Head of caudate nucleus (tissue), 42 donors: ENCODE measurements at places on chromosomes 2 and 18.

- DNase-seq, result no peak
Measured at GRCh38 chr2:236674238-236674637, 104.6 kb downstream of the ACKR3 start.

DNA sequence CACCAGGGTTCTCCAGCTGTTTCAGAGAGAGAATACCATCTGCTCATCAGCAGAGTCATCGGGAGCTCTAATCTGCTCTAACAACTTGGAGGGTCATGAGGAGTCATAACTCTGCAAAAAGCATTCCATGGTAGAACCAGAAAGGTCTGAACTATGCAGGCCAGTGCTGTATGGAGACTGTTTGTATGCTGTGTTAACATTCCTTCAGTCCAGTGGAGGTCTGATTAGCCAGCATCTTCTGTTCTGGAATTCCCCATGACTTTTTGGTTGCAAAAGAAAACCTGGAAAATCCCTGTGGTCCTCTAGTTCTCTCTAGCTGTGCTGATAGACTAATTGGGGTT is 9.4 kb upstream of the ITGB6 start:
- no peak for DNase-seq

DNA sequence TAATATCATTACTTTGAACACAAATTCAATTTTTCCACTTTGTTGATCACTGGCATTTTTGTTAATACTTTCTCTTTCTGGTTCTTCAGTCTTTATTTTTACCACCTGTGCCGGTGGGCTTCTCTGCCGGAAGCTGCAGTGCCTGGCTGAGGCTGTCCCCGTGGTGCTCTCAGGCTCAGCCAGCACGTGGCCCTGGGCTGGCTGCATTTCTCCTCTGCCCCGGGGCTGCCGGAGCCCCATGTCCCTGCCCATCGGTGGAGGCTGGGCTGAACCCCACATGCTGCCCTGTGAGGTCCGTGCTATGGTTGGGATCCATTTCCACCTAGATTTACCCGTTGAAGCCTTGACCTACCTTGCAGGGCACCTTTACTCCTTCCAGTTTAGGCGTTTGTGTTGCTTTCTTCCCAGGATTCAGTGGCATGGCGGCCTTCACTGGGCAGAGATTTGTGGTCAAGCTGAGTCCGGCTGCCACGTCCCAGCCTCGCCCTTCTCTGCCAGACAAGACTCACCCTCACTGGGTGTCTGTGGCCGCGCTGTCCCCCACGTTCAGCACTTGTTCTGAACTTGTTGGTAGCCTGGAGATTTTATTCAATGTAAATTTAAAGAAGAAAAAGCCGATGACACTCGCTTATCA is 12.8 kb upstream of the TMEM18 start:
- DNase-seq, result no peak

- no peak for DNase-seq
Measured at GRCh38 chr2:238428866-238429265, 2.1 kb downstream of the ASB1 start.

GRCh38 chr2:181686576-181687185 is 6.4 kb upstream of the NEUROD1 start:
- DNase-seq, result no peak

DNA sequence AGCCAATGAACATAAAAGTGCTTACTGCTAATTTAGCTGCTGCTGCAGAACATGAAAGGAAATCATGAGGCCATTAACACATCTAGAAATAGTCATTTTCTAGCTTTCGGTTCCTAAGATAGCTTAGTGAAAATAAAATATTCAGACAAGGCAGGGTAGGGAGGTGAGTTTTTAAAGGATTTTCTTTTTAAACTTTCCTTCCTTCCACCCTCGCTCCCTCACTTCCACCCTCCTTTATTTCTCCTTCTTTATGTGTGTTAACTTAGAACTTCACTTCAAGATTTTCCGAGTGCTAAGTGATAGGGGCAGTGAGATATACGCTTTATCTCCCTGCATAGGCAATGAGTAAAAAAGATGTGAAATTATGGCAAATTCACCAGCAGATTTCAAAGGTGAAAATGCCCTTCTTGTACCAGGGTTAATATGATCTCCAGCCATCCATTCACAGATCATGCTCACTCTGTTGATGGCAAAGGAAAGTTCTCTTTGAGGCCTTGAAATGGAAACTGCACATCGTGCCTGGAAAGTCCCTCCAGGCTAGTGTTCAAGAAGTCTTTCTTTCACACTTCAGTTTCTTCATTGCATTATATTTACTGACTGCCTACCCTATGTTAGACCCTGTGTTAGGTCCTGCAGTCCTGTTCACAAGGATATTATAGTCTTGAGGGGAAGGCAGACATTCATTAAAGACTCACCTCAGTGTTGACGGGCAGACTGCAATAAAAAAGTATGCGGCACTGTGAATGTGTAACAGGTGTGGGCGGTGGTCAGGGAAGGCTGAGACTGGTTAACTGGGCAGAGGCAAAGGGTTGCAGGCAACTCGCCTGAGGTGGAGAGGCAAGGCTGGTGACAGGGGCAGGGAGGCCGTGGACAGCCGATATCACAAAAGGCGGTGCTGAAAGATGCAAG is 200.8 kb downstream of the PLCL1 start:
- no peak for DNase-seq

- DNase-seq, result no peak
Measured at GRCh38 chr2:17966798-17967197, 88.3 kb downstream of the KCNS3 start.

DNA sequence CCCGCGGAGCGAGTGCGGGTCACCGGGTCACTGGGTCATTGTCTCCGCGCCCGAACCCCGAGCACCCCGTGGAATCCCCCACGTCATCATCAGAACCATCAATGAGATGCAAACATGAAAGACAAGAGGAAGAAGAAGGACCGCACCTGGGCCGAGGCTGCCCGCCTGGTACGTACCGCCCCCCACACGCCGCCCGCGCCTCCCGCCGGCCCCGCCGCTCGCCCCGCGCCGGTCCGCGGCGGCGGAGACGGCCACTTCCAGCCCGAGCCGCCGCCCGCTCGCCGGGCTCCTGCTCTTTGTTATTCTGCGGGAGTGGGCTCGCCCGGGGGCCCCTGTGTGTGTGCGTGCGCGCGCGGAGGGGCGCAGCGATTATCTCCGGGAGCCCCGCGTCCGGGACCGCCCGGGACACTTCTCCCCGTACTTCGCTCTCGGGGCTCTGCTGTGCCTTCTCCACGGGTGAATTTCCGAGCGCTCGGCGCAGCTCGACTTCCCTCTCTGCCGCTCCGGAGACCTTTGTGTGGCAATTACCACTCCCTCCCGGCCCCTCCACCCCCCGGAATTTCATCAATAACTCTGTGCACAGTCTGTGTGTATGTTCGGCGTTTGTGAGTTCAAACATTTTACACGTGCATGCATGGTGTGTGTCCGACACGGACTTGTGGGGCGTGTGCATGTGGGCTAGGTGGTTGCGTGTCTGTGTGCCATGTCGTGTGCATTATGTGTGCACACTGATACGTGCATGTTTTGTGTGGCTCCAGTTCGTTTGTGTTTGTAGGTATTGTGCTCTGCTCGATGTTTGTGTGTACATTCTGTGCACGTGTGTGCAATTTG is 714 bp downstream of the ASXL3 start:
- DNase-seq, result peak; percentile 44

DNA sequence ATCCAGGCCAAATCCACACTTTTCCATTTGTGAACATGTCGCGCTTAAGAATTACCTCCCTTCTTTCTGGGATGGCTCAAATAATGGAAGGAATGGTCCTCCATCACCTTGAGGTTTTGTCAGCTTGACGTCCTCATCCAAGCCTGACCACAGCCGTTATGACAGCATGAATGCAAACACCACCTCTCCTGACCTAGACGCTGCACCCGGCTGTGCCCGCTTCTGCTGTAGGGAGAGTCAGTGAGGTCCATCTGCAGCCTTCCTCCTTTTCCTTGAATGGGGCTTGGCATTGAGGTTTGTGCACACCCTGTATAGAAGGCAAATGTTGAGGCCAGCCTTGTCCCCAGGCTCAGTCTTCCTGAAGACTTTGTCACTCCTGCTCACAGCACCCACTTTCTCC is 85.5 kb downstream of the TGOLN2 start:
- no peak for DNase-seq

- no peak for DNase-seq
Measured at GRCh38 chr18:45761512-45762114, 37.6 kb downstream of the SLC14A1 start.

DNA sequence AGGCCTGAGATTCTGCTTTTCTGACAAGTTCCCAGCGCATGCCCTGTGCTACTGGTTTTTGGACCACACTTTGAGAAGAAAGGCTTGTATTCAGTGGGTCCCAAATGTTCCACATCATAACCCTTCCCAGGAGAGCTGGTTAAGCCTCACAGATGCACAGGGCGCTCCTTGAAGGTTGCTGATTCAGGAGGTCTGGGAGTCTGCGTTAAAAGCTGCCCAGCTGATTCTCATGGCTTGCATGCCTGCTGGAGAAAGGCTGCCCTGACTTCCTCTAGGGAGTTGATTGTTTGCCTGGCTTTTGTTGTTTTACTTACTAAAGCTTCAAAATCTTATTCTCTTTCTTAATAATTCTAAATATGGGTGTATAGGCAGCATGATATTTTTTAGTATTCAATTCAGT is 20.7 kb downstream of the CRYGD start:
- no peak for DNase-seq

DNA sequence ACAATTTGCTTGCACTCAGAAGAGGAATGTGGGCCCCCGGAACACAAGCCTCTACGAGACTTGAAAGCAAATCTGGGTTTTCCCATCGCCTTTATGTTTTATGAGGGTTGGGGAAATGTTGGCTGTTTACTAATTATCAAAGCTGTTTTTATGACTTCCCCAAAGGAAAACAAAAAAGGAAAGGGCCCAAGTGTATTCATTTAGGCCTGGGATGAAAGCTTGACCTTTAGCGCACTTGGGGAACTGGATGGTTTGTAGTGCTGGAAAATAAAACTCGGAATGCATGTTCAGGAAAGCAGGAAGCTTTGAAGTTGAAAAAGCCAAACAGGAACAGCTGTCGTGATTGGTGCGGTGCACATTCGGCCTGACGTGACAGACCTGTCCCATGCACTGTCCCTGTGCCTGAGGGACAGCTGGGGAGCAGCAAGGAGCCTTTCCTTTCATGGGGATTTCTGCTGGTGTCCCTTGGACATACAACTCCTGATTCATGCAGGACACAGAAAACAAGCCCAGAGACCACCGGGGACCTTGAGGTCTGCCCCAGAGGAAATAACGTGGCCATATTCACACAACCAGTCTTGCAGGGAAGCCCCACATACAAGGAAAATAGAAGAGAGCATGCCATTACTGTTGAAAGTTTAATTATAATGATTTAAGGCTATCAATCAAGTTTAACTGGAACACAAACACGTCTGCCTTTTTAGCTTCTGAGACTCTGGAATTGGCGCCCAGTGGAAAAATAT is 169.7 kb upstream of the APCDD1 start:
- no peak for DNase-seq

DNA sequence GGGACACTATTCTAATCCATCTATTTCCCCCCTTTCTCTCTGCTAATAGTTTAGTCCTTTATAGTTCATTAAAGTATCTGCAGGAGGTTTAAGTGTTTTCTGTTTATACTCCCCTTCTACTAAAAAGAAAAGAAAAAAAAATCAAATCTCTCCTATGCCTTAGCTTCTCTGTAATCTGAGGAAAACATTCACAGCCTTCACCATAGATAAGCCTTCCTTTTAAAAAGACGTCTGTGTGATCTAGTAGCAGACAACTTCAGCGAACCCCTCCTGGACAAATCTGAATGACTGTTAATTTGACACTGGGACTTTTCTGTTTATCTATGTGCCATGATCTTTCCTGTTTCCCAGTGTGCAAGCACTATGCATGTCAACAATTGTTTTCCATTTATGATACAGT is 70.4 kb upstream of the CDH19 start:
- no peak for DNase-seq

- no peak for DNase-seq
Measured at GRCh38 chr2:9251154-9252001, 44.8 kb downstream of the ASAP2 start.

DNA sequence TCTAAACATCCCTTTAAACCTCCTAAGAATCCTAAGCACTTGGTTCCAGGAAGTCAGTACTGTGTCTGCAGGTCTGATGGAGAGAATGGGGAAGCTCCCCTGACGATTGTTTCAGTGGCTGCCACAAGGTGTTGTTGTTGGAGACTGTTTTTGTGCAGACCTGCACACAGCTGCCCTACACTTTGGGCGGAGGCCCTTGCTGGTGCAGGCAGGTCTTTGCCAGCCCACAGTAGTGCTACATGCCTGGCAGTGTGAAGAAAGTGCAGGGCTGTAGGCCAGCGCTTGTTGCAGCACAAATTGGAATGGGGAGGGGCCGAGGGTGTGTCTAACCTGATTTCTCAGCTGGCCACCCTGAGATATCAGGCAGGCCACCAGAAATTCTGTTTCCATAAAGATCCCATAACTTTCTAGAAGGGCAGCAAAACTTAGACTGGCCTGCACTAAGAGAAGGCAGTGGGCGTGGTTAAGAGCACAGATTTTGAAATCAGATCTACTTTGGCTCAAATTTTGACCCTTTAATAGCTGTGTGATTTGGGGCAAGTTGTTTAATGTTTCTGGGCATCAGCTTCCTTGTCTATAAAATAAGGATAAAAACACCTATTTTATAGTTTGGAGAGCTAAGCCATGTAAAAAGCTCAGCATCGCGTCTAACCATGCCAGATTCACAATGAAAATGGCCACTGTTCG is 83.7 kb upstream of the SLC1A4 start:
- no peak for DNase-seq

GRCh38 chr2:12070581-12070980 is 324.1 kb downstream of the LPIN1 start:
- DNase-seq, result no peak

DNA sequence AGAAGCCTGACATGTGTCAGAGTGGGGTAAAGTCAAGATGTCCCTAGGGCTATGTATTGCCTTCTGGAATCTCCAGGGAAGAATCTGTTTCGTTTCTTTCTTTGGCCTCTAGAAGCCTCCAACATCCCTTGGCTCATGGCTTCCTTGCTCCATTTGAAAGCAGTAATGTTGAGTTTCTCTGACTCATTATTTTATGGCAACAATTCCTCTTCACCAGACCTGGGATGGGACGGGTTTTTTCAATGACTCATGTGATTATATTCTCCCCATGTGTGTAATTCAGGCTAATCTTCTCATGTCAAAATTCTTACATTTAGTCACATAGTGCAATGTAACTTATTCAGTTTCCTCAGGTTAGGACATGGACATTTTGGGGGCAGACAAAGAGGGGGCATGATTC is 1038.6 kb downstream of the CBLN2 start:
- no peak for DNase-seq

DNA sequence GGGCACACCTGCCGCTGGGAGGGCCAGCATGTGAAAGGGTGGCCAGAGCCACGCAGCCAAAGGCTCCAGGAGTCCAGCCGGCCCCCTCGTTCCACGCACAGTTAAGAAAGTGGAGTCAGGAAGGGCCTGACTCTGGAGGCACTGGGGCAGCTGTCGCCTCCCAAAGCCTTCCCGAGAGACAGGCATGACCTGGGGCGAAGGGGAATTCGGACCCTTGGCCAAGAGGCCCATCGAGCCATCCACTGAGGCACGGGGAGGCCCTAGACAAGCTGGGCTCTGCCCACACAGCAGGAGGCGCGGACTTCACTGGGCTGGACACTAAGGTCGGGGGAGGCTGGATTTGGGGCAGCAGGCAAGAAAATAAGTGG is 38.5 kb upstream of the SNED1 start:
- DNase-seq, result no peak

DNA sequence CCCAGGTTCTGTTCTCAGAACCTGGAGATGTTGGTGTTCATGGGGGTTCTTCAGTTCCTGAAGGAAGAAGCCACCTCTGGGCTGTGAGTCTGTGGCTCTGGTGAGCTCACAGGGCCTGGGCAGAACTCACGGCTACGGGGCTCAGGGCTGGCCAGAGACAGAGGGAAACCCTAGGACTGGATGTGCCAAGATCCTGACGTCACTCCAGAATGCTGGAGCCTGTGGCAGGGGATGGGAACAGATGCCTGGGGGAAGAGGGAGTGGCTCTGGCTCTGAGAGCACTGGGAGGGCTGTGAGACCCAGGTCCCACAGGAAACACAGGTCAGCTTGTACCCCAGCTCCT is at the start of gene OTOF:
OTOF (minus strand) TSS at position 214 of the 343 bp plus-strand sequence.
- DNase-seq, result no peak
